ENCODE measurements at places on chromosomes 16 and 17.

DNA sequence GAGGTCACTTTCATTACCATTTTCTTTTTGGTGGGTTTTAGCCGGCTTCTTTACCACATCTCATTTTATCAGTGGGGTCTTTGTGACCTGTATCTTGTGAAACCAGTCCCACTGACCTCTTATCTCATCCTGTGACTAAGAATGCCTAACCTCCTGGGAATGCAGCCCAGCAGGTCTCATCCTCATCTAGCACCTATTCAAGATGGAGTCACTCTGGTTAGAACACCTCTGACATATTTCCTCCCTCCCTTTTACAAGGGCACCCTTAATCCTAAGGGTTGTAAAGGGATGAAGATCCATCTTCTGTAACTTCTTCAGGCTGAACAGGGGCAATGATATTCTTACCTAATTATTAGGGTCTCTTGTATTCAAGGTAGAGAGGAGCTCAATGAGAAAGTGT, 107.9 kb upstream of the HAS3 start:
- no peak for DNase-seq

DNA sequence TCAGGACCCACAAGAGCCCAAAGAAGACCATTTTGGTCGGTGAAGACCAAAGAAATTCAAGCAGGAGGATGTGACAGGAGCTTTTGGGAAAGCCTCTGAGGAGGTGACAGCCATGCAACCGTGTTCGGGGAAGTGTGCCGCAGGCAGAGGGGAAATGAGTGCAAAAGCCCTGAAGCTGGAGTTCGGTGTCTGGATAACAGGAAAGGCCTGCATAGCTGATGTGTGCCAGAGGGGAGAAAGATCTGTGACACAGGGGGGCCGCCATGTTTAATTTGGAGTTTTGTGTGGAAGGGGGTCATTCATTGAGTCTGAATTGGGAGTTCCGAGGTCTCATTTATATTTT, 870 bp upstream of the ZC3H7A start:
- DNase-seq = no peak

DNA sequence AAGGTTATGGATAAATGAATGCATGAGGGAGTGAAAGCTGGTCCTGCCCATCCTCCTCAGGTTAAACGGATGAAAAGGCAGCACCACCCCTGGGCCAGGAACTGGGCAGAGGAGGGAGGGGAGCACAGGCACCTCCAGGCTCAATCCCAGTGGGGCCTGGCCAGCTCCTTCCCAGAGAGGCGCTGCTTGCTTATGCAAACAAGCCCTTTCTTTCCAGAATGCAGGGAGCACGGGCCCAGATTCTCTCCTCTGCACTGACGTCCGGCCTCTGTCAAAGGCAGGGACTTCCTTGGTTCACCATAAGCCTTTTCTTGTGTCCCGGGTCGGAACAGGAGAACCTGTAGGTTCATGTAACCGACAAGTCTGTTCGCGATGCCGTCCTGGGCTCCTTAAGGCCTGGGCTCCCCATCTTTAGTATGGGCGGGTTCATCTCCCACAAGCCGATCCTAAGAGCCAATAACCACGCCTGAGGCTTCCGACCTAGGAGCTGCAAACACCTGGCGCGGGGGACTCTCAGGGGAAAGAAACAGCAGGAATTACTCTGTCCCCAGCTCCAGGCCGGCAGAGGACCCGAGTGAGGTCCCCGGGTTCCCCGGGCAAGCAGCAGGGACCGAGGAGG, 16.3 kb downstream of the ENPP7 start:
- DNase-seq = no peak

DNA sequence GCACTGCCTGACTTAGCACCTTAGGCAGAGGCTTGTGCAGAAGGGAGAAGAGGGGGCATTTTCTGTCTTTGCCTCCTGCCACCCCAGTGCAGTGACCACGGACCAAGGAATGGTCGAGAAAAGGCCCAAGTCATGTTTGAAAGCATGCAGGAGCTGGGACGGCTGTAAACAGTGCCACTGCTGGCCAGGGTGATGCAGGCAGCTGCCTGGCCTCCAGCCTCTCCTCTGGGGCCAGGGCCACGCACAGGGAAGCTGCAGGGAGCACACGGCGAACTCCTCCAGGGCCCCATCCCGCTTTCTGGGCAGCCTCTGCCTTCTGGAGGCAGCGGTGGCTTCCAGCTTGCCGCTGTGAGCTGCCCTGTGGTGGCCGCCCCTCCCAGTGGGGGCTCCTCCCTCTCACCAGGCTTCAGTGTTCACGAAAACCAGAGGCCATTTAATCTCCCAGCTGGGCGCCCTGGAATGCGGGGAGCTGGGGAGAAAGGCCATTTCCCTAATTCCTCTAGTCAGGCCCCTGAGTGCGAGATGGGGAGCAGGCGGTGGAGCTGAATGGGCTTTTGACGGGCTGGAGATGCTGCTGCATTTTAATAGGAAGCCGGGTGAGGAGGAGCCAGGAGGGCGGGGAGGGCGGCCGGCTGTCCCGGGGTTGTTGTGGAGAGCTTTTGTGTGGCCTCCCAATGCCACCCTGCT, 28.7 kb upstream of the DNAI2 start:
- DNase-seq = no peak

DNA sequence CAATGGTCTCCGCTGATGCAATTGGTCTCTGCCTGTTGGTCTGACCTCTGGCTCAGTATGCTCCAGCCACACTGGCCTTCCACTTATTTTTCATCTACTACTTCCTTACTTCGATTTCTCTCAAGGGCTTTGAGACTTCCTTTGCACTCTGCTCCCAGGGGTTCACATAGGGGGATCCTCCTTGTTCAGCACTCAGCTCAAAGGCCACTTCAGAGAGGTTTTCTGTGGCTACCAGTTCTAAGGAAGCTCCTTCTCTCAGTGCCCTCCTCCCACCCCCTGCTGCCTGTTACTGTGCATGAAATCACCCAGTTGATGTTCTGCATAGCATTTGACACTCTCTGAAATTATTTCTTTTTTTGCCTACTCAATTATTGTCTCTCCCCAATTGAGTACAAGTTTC, 476.4 kb downstream of the HS3ST3B1 start:
- no peak for DNase-seq

DNA sequence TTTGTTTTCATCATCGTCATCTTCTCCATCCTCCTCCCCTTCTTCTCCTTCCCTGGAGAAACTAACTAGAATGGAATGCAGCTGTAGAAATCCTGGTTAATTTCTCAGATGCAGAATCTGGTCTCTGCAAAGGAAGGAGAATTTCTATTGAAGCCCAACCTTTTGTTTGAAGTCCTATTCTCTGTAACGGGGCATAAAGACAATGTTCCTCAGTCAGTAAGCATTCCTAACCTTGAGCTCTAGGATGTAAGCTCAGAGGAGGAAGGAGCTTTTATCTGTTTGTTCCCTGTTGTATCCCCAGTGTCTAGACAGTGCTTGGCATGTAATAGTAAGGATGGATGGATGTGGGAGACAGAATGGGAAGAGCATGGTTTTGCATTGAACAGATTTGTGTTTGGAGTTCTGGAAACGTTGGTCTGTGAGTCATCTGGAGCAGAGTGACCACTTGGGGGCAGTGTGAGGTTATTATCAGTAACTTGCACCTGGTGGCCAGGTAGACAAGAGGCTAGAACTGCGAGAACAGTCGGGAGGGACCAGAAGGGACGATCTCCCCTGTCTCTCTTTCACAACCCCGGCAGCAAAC, 363.7 kb downstream of the SNX29 start:
- no peak for DNase-seq

DNA sequence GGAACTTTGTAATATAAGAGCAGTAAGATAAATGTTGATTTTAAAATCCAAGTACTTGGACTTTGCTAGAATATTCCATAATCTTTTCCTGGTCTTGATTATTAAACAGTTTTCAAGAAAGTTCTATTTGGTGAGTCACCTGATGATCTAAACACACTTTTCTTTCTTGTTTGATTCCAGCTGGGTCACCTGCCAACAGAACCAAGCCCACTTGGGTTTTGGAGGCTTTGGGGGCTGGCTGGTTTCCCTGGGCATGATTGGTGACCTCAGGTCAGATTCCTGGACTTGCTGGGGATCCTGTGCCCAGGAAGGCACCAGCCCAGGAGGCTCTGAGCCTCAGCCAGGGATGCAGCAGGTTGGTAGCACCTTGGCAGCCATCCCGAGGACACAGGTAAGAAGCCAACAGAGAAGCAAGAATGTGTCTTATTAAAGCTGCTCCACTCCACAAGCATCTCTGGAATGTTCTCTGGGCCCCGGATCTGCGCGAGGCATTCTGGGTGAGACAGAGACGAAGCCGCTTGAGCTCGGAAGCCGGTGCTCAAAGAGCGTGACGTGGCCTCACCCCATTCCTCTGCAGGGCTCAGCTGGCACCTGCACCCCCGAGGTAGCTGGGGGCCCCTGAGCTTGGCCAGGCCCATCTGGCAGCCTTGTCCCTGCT, 3.1 kb upstream of the TEX19 start:
- DNase-seq = no peak

DNA sequence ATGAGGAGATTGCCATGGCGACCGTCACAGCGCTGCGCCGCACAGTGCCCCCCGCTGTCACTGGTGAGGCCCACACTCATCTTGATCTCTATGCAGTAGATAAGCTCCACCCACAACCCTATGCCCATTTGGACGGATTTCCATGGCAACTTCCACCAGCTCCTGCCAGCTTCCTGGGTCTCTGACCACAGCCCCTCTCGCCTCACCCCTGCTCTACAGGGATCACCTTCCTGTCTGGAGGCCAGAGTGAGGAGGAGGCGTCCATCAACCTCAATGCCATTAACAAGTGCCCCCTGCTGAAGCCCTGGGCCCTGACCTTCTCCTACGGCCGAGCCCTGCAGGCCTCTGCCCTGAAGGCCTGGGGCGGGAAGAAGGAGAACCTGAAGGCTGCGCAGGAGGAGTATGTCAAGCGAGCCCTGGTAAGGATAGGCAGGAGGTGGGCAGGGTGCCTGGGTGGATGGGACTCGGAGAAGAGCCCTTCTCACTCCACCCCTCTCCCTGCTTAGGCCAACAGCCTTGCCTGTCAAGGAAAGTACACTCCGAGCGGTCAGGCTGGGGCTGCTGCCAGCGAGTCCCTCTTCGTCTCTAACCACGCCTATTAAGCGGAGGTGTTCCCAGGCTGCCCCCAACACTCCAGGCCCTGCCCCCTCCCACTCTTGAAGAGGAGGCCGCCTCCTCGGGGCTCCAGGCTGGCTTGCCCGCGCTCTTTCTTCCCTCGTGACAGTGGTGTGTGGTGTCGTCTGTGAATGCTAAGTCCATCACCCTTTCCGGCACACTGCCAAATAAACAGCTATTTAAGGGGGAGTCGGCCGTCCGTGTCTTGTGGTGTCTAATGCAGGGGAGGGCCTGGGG, 4.3 kb downstream of the ALDOA start:
- no peak for DNase-seq

DNA sequence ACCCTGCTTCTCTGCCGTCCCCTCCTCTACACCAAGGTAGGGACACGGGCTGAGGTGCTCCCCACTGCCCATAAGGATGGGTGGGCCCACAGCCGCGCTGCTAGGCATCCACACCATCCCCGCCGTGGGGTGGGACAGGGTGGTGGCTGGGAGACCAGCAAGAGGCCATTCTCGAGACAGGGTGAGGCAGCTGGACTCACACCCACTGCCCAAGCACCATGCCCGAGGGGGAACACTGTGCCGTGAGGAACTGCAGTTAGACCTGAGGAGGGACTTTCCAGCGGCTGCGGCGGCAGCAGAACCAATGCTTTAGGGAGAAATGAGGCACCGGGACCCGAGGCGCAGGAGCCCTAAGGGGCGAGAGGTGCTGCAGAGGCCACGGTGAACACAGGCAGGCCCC, 13.3 kb downstream of the PKD1 start:
- DNase-seq = no peak

DNA sequence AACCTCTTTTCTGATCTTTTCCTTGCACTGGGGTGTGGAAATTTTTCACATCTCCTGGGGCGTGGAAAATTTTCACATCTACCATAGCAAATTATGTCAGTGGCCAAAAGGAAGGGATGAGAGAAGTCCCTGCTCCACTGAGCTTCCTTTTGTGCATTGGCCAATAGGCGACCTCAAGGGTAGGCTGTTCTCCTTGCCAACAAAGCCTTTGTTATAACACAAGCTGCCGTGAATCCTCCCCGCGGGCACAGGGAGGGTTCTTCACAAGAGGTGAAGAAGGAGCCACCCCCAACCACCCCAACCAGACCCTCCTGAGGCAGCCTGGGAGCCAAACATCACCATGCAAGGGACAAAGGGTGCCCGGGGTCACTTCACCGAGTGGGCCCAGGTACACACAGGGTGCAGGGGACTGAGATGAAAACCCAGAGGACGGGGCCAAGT, 6.5 kb downstream of the SLC5A11 start:
- no peak for DNase-seq

DNA sequence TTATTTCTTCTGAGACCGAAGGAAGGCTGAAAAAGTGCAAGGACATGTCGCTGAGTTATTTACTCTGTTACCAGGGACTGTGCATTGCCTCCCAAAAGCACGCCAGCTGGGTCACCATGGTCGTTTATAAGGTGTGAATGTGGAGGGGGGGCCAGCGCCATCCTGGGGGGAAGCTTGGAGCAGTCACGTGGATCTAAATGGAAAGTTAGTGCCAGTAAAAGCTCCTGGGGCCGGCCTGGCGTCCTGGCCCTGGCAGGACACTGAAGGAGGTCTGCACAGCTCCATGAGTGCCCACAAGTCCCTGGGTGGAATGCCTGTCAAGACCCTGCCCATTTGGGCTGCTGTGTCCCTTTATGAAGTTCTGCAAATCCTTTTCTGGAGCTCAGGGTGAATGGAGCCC, 82.6 kb downstream of the C16orf95 start:
- no peak for DNase-seq

DNA sequence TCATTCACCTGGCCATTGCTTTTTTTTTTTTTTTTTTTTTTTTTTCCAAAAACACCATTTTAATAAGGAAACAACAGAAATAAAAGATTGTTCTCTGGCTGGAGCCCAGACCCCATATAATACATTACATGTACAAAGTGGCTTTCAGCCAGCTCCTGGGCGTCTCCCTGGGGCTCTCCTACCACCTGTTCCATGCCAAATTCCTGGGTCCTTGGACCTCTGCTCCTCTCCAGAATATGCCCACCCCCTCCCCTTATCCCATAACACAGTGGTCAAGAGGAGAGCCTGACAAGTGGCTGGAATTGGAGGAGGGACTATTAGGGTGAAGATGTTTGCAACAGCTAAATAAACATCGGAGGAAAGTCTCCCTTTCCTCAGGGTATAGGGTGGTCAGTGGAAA, 3.6 kb upstream of the PHF12 start:
- DNase-seq = no peak

DNA sequence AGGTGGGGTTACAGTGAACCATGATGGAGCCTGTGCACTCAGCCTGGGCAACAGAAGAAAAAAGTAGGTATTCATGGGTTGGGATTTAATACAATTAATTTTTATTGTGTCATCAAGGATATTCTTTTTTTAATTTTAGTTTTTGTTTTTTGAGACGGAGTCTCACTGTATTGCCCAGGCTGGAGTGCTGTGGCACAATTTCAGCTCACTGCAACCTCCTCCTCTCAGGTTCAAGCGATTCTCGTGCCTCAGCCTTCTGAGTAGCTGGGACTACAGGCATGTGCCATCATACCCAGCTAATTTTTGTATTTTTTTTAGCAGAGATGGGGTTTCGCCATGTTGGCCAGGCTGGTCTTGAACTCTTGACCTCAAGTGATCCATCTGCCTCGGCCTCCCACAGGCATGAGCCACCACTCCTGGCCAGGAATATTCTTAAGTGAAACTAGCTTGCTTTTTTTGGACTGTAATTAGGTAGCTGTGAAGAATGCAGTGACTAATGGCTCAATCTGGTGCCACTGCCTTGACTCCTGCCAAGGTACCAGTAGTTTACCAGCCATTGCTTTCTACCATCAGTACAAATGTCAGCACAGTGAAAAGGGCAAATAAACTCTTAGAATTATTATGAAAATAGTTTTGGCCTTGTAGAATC, 4.8 kb downstream of the PPM1D start:
- peak; percentile 47 for DNase-seq

All from astrocyte of the cerebellum (primary cell).